ENCODE measurements at places on chromosomes 12 and 14. TPM values are rescaled to one million over a fixed set of nuclear protein-coding genes. Genes with fewer than 3 reads are reported as not detected.
A peak's percentile ranks its signal among the peaks of the same experiment; 100 is the strongest.

DNA sequence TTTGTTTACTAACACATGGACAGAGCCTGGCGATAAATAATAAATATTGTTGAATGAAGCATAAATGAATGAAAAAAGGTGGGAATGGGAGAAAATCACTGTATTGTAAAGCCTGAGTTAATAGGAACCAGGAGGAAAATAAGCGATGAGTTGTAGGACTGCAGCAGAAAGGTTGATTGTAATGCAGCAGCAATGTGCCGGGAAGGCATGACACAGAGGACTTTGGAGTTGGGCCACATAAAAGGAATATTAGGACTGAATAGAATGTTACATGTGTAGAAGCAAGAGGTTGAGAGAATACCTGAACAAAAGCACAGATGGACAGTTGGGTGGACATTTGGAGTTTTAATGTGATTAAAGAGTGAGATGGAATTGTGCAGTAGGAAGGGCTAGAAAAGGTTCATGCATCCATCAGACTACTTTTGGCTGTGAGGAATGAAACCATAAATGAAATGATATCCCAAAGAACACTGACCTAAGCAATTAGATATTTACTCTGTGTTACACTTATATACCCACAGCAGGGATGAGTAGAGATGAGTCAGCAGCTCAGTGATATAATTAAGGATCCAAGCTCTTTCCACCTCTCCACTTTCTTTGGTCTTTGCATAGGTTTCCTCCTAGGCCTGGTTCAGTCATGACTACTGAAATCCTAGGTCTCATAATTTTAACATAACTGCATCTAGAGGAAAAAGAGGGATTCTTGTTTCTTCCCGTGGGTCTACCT, 55.4 kb downstream of the CCER1 start:
- no peak for DNase-seq

GRCh38 chr14:89728964-89729363, 225.6 kb downstream of the EFCAB11 start:
- DNase-seq, result no peak

Gene BCAT1
- 0.76 TPM for total RNA-seq

- no peak for DNase-seq
These were observed 114.5 kb downstream of the CMAS start for GRCh38 chr12:22160396-22161003.

Gene P2RX2
- total RNA-seq, result not detected

DNA sequence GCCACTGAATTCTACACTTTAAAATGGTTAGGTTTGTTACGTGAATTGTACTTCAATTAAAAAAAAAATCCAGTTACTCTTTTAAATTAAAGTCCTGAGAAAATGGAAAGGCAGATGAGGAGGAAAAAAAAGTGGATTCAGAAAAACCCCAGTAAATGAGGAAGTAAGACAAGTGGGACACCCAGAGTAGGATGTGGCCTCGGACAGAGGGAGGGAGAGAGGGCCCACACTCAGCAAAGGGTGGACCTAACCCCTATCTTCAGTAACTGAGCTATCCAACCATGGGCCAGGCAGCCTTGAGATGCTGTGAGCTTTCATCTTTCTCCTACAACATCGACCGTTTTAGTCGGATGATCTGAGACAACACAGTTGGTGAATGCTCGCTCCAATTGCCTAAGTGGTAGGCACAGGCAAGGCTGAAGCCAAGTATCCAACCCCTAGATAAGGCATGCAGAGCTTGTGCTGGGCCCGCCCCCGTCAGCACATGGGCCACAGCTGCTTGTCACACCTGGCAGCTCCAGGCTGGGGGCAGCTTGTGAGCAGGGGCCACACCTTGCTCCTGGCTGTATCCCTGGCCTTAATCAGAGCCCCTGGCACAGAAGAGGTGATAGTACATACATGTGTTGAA, 142.1 kb downstream of the TTC7B start:
- no peak for DNase-seq

GRCh38 chr14:43169722-43170121, 1337.4 kb downstream of the FSCB start:
- DNase-seq, result no peak

Gene CCT2
- 81.0 TPM for total RNA-seq

GRCh38 chr12:46084666-46085631, 94.6 kb upstream of the SCAF11 start:
- no peak for DNase-seq

- peak; percentile 54 for DNase-seq
These were observed 174.8 kb upstream of the RTL1 start for GRCh38 chr14:101078170-101078891.

Gene TAS2R30
- total RNA-seq, result 11.3 TPM

GRCh38 chr12:64522316-64522715, 70.4 kb downstream of the TBK1 start:
- no peak for DNase-seq

DNA sequence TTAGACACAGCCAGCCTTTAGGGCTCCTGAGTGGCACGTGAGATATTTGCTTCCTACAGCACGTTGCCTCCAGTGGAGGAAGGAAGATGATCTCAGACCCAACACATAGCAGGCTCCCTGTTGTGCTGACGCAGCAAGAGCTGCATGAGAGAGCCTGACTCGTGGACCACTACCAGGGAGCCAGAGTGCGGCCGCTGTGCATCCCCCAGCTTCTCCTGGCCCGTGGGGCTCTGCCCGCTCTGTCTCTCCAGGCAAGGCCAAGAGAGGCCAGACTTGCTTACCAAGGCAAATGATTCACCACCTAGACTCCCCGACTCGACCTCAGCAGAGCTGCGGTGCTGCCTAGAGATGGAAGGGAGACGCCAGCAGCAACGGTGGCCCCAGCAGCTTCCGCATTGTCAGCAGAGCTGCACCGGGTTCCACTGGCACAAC, 37.5 kb downstream of the MAP3K9 start:
- no peak for DNase-seq

DNA sequence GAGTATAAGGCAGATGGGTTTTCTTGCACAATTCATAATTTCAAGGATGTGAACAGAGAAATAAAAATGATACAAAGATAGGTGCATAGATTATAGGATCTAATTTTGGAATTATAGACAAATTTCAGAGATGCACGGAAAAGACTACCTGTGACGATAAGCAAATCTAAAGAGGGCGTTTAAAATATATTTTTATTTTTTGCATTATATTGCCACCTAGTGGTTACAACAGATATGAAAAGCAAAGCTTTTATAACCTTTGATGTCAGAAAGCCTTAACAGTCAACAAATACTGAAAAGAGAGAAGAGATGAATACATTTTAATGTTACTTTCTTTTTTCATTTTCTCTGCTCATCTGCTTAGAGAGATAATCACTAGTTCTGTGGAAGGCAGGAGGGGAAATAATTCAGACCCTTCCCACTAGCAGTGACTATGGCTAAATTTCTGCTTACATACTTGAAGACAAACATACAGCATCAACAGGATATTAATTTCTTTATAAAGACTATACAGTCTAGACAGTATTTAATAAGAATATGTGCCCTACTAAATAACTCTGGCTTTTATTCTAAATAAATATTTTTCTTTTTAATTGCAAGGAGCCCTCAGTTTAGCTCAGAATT, 46.3 kb downstream of the NTS start:
- DNase-seq, result no peak

- no peak for DNase-seq
These were observed 2.3 kb downstream of the RFX4 start for GRCh38 chr12:106585105-106585520.

DNA sequence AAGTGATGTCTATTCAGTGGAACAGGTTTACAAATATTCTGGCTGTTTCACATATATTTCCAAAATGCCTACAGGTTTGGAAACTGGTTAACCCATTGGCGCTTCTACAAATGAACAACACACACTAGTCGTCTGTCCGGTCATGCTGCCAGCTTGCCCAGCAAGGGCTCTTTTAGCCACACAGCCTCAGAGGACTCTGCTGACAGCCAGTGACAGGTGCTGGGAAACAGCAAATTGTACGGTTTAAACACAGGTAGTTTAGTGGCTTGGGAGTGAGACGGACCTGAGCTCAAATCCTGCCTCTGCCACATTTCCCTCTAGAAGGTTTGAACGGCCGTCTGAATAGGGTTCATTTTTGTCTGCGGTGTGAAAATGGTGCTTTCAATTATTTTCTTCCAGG, 53.8 kb downstream of the MOK start:
- DNase-seq, result no peak

DNA sequence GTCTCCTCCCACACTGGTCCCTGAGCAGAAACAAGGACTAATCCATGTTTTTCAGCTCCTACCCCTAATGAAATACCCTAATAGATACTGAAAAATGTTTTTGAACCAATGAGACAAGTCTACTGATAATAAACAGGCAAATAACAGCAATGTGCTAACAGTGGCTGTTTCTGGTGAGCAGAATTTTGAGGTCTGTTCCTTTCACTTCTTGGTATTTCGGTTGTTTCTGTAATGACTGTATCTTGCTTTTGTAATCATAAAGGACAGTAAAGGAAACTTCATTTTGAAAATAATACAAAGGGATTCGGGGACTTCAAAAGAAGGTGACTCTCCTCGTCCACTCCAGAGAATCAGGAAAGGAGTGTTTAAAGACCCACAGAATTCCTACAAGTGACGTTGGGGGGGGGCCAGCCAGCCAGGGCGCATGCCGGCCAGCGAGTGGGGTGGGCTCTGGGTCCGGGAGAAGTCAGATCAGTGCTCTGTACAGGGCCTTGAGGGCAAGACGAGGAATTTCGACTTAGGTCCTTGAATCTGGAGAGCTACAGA, 1.1 kb upstream of the CD9 start:
- no peak for DNase-seq

Gene KLRK1
- total RNA-seq, result 0.51 TPM

Gene RDH5
- 5.7 TPM for total RNA-seq

Gene TRIM9
- 1.5 TPM for total RNA-seq

GRCh38 chr12:115763376-115763775, 514.1 kb downstream of the MED13L start:
- no peak for DNase-seq

Gene LGR5
- total RNA-seq, result 3.4 TPM

DNA sequence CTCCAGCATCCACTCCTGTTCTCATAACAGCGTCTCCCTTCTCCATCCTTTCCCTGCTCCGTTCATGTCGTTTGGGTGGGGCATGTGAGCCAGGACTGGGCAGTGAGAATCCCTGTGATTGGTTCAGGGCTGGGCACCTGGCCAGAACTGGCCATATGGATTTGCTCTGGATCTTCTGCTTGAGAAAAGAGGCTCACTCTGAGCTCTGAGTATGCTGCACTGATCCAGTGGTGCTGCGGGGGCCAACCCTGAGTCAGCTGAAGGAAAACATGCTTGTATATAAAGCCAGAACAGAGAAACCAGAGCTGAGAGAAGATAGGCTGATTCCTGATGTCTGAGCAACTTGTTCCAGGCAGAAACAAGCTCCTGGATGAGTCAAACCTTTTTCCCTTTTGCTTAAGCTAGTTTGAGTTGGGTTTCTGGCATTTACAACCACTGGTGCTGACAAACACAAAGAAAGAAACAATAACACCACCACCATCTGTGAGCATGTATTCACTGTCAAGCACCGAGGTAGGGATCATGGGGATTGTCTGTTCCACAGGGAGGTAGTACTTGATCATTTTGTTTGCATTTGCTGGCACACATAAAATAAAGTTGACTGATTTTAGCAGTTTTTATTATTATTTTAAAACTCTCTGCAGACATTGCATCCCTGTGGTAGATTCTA, 14.0 kb upstream of the HPD start:
- no peak for DNase-seq

DNA sequence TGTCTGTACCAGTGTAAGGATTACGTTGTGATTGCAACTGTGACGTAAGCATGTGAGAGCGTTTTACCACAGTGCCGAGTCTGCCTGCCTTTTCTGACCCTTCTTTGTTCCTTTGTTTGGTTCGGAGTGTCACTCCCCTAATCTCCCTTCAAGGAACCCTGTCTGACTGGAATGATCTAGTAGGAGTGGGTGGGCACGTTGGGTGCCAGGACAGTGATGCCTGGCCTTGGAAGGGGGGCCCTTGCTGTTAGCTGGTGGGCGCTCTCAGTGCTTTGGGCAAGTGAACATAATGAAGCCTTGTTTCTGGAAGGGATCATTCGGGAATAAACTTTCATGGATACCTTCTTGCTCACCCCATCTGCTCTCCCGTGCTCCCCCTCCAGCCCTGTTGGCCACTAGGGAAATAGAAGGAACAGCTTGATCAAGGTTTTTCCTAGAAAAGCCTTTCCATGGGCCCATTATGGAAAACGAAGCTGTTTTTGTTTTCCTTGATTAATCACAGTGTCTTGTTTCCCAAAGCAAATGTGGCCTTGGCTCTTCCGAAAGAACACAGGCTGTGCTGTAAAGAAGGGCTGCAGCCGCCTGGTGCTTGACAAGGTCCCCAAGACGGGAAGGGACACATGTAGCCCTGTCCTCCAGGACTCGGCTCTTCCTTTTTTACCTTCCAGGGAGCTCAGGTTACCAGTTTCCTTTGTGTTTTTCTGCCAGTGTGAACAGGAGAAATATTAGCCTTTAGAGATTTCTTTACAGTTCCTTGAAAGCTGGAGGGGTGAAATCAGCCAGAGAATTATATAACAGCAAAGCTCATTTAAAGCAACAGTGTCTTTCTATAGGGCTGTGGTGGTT, 215.5 kb downstream of the CRADD start:
- DNase-seq, result no peak

Gene C14orf180
- not detected for total RNA-seq

GRCh38 chr12:45575823-45576475, 153.6 kb upstream of the ARID2 start:
- no peak for DNase-seq

Gene PARP11
- total RNA-seq, result 2.3 TPM

- no peak for DNase-seq
These were observed 287 bp upstream of the SLC2A13 start for GRCh38 chr12:40106202-40106533.

- DNase-seq, result peak; percentile 70
These were observed 95.1 kb upstream of the NRXN3 start for GRCh38 chr14:78075033-78075432.

GRCh38 chr14:67645414-67645813, 25.7 kb downstream of the ARG2 start:
- no peak for DNase-seq

All from suprapubic skin (tissue), 4 donors.